H1 (cell line): ENCODE measurements at places on chromosomes 3 and 15.

GRCh38 chr3:194095464-194095863 lies 40.5 kb upstream of the HES1 start:
- no peak for DNase-seq

DNA sequence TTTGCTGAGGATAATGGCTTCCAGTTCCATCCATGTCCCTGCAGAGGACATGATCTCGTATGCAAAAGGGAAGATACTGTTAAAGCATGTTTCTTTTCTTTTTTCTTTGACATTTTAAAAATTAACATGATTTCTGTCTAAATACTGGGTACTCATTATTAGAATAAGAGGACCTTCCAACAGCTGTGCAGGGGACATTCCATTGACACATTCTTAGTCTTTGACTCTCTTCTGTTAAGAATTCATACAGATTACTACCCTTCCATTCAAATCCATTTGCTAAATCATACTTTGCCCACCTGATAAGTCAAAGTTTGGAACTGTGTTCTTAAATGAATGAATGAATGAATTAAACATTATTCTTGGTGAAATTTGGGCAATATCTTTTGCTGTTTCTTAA lies 5.1 kb upstream of the CP start:
- DNase-seq, result no peak

GRCh38 chr3:33645060-33645647 lies 72.9 kb downstream of the CLASP2 start:
- no peak for DNase-seq

- no peak for DNase-seq
Measured at GRCh38 chr15:29097971-29098370, 171.7 kb downstream of the NSMCE3 start.
